NCI-H2227 treated with DMSO at 0.1 percent for 48 hours (cell line): ENCODE measurements at places on chromosomes 2 and 18.

DNA sequence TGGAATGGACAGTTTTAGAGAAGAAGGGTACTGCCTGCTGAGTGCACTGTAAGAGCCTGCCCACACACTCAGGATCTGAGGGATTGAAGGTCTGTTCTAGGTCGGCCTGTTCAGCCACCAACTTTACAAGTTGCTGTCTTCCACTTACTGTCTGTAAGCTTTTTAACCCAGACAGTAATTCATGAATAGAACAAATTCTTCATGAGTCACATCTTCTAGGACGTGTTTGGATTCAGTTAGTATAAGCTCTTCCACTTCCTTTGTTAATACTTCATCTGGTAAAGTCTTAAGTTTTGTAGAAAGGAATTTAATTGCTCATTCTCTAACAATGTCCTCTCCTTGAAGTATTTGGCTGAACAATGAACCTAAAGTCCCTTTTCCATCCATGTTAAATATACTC is 74.6 kb downstream of the PDE11A start:
- DNase-seq, result no peak

- no peak for DNase-seq
These were observed 4.8 kb upstream of the IL36A start for GRCh38 chr2:113000436-113000835.

DNA sequence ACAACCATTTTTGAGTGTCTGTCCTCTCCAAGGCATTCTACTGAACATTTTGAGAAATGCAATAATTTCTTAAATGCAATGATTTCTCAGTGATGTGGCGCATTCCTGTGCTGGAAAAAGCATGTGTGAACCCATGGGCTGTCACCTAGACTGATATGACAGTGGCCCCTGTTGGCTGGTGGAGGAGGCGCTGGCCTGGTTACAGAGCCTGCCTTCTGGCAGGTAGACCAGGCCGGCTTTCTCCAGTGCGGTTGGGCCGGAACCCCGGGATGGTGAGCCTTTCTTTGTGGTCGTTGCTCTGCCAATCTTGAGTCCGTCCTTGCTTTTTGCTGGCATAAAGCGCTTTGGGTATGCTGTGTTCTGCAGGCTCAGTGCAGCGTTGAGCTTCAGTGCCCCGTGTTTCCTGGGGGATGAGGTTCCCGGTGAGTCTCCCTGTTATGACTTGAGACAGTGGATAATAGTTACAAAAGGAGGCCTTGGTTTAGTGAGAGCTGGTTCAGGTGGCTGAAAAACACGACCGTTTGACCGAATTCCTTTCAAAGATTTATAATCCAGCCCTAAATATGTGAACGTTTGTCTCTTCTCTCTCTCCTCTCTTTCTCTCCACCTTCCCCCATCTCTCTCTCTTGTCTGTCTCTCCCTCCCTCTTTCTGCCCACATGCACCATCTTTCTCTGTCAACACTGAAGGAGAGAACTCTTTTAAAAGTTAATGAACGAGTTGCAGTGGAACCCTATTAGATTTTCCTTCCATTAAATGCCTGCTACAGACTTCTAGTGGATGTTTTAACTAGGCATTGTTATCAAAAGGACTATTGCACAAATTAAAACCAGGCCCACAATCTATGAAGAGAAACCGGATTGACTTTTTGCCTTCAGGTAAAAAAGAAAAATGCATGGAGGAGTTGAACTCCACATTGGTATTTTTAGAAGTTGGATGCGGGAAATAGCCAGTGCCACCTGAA is 34.0 kb downstream of the TSHZ1 start:
- no peak for DNase-seq

- no peak for DNase-seq
These were observed at the start of gene ASB18 for GRCh38 chr2:236264256-236264655. Gene ASB18, minus strand, starts transcription at chr2:236264406. Its CDS starts 61 bp downstream, at chr2:236264345.

DNA sequence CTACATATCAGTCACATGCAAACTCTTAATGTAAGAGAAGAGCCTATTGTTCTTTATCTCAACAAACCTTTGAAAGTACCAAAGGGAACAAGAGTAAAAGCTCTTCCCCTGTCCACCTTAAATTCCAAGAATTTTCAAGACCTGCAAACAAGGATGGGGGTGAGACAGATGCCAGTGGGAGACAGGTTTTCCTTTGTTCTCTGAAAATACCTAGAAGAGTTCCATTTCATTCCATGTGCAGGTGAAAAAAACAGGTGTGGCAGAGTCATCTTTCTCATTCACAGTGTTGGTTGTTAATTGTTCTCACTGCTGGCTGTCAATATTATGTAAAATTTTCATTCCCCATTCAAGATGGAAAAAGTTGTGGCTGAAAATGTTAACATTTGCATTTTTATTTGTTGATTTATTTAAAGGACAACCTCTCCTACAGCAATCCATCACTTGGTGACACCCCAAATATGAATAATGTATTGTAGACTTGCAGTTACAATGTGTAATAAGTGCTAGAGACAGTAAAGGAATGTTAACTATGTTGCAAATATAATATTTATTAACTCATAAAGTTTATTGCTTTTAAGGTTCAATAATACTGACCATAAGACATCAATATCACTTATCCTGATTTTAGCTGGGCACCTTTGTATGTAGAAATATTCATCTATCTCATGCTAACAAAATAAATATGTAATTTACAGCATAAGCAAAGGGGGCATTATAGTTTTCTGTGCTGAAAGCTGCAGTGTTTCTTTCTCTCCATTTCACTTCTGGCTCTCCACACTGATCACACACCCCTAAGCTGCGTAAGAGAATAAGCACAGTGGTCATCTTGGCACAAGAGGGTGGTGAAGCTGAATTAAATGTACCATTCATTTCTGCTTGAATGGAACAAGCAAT is 347.0 kb downstream of the KIAA1328 start:
- DNase-seq, result no peak

DNA sequence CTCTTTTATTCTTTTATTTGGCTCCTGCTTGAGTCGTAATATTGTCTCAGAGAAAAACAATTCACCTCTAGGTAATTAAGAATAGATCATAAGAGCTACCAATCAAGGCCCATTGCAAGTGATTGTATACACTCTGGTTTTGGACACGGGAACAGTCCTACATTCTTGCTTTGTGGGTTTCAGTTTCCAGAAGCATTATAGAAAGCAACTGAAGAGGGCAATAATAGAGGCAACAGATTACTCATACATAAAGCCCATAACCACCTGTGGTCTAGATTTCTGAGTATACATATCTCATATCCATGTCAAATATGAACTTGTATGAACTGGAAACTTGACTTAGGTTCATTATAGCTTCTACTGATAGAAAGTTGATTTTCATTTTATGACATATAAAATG is 65.4 kb downstream of the DIS3L2 start:
- no peak for DNase-seq

- DNase-seq, result no peak
These were observed 680 bp upstream of the LBH start for GRCh38 chr2:30230497-30231211.

- no peak for DNase-seq
These were observed 30.5 kb downstream of the OLA1 start for GRCh38 chr2:174217869-174218268.

- no peak for DNase-seq
These were observed 15.5 kb downstream of the SPATS2L start for GRCh38 chr2:200321780-200322534.

DNA sequence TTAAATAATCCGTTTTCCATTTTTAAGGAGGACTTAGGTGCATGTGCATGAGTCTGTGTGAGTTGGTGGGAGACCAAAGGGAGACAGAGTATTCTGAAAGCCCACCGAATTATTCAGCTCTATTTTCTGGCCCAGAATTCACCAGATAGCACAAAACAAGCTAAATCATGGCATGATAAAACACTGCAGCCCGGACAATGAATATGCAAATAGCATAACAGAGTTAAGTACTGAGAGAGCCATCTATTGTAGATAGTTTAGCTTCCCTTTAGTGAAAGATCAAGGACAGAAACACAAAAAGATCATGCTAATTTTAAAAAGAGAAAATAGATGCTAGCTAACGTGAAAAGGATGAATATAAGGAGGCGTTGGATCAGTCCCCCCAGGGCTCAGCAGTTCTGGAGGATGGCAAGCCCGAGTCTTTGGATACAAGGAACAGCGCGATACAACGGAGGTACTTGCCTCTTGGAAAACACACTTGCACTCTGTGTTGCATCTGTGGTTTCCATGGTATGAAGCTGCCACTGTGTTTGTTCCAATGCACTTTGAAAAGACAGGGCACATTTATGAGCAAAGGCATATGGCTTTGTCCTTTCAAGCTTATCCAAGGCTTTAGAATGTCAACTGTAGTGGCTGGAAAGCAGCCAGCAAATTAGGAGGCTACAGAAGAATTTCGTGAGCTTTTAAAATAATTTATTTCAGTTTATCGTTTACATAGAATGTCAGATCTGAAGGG is 119.9 kb downstream of the LYPD1 start:
- no peak for DNase-seq

DNA sequence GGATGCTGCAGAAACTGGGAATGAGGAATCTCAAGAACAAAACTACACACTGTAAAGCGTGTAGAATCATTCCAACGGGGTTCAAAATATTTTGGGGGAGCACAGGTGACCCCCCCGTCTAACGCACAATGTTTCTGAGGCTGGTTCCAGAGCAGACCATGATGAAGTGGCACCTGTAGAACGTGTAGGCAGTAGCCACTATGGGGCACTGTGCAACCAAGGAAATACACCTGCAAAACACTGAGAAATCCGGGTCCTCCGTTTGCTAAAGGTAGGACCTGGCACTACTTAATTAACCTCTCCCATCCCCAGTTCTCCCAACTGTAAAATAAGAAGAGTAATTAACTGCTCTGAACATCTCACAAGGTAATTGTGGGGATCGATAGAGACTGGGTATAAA is 22.6 kb downstream of the ST6GAL2 start:
- no peak for DNase-seq

- DNase-seq, result no peak
These were observed 18.5 kb downstream of the KCNJ13 start for GRCh38 chr2:232757905-232758304.
